ENCODE measurements at places on chromosomes 2 and 18.

DNA sequence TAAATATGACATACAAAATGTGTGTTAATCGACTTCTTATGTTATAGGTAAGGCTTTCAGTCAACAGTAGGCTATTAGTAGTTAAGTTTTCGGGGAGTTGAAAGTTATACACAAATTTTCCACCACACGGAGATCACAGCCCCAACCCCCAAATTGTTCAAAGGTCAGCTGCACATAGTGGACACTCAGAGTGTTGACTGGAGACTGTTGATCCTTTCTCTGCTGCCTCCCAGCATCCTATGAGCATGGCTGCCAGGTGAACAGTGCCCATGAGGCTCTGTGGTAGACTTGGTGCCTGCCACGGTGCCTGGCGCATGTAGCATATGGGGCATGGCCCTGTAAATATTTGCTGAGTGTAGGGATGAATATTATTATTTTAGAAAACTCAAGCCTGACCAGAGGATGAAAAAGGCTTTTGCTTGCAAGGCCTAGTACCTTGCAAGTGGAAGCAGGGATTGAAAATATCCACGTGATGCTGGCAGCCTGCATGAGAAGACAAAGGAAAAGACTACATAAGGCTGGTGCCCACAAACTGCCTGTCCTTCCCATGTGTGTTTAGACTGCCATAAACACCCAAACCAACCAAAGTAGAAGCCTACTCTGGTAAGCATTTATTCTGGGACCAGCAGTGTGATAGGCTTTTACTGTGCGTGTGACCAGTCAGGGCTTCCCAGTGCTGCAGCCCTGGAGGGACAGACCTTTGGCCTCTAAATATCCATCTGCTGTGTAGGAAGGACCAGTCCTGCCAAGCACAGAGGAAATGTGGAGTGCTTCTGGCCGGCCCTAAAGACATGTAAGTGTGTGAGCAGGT lies 226.1 kb downstream of the LDLRAD4 start:
- DNase-seq: no peak

DNA sequence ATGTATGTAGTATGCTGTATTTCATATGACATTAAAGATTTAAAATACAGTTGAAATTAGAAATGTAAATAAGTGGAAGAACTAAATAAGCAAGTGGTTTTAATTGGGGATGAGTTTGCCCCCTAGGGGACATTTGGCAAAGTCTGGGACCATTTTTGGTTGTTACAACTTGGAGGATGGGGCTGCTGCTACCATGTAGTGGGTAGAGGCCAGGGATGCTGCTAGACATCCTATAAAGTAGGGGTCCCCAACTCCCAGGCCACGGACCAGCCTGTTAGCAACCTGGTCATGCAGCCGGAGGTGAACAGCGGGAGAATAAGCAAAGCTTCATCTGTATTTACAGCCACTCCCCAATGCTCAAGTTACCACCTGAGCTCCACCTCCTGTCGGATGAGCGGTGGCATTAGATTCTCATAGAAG lies 27.9 kb upstream of the ASNSD1 start:
- peak; percentile 25 for DNase-seq

DNA sequence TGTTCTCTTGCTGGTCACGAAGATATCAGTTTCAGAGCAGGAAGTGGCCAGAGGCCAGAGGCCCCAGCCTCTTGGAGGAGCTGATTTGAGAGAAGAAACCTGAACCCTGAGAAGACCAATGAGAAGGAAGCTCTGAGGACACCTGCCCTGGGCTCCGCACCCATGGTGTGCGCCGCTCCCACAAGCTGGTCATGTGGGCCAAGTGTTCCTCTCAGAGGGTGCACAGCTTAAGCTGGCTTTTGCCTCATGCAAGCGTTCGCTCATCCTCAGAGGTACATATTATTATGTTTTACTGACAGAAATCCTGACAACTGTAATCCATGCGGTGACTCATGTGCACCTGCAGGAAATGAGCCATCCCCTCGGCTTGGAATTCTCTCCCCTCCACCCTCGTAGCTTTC lies 316.1 kb upstream of the MYT1L start:
- no peak for DNase-seq

- DNase-seq: no peak
These were observed 19.5 kb upstream of the PAX8 start for GRCh38 chr2:113298176-113298575.

GRCh38 chr2:50546790-50547189 lies 485.1 kb downstream of the NRXN1 start:
- no peak for DNase-seq

DNA sequence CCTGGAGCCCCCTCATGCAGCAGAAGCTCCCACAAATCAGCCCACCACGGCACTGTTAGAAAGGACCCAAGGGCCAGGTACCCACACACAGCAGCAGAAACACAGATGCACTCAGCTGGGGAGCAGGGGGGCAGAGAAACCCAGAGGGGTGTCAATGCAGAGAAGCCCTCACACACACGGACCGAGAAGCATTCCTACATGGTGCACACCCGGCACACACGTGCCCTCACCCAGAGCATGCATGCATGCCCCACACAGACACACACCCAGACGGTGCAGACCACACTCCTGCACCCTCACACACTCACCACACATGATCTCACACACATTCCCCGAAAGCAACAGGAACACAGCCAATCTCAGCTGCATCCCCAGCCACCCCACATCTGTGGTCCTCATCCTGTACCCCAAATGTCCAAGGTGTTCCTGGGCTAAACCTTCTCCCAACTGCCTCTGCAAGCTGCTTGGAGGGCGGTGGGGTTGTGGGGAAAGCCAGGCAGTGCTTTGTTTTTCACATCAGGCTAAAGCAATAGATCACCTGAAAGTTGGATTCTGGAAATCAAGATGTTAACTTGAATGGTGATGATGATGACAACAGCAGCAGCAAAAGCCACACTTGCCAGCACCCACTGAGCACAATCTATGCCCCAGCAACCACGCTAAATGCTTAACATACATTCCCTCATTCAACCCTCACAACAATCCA lies 102.3 kb downstream of the ZFP36L2 start:
- no peak for DNase-seq

DNA sequence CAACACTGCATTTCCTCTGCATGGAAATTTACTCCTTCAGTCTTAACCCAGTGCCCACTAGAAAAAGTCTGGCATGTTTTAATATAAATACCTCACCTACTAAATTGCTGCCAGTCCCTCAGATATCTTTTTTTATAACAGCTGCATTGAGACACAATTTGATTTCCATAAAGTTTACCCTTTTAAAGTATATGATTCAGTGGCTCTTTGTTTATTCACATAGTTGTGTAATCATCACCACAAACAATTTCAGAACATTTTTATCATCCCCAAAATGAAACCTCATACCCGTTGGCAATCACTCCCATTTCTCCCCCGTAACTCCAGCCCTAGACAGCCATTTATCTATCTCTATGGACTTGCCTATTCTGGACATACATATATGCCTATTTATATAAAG lies 17.0 kb upstream of the FRZB start:
- DNase-seq: no peak

DNA sequence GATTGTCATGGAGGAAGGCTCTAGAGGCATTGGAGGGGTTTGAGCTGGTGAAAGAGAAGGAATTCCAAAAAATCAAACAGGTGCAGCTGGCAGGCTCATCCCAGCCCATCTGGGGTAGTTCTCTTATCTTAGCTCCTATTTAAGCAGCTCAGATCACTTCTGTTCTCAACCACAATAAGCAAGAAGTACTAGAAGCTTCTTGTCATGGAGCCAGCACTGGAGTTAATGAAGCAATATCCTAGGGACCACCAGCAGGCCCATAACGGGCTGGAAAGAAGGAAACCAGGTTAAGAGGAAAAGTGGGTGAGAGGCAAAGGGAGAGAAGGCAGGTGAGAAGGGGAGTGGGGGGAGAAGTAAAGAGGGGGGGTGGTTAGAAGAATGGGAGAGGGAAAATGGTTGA lies 100.7 kb upstream of the ZFP36L2 start:
- no peak for DNase-seq

DNA sequence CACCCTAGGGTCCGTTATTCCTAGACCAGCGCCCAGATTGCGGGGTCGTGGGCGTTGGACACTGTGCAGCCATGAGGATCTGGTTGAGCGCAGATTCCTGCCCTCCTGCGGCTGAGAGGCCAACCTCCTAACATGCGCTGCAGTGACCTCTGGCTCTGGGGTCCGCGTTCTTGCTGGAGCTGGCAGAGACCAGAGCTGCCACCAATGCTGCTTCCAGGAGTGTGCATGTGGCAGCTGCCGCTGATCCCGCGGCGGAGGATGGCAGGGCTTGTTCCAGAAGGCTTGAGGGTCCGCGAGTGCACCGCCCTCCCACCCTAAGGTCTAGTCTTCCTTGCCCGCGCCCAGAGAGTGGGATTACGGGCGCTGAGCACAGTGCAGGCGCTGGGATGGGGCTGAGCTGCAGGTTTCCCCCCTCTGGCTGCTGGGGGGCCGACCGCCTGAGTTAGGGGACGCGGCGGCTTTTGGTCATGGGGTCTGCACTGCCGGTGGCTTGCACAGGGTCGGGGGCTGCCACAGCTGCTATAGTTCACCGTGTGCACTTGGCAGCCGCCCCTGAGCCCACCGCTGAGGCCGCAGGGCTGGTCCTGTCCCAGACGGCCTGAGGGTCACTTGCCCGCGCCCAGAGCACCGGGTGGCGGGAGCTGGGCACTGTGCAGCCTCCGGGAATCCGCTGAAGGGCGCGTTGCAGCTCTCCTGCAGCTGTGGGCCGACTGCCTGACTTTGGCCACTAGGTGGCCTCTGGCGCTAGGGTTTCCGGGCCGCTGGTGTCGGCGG lies 145.9 kb downstream of the CCDC74A start:
- DNase-seq: peak; percentile 29

- no peak for DNase-seq
These were observed 261.5 kb upstream of the DSEL start for GRCh38 chr18:67778016-67778415.

DNA sequence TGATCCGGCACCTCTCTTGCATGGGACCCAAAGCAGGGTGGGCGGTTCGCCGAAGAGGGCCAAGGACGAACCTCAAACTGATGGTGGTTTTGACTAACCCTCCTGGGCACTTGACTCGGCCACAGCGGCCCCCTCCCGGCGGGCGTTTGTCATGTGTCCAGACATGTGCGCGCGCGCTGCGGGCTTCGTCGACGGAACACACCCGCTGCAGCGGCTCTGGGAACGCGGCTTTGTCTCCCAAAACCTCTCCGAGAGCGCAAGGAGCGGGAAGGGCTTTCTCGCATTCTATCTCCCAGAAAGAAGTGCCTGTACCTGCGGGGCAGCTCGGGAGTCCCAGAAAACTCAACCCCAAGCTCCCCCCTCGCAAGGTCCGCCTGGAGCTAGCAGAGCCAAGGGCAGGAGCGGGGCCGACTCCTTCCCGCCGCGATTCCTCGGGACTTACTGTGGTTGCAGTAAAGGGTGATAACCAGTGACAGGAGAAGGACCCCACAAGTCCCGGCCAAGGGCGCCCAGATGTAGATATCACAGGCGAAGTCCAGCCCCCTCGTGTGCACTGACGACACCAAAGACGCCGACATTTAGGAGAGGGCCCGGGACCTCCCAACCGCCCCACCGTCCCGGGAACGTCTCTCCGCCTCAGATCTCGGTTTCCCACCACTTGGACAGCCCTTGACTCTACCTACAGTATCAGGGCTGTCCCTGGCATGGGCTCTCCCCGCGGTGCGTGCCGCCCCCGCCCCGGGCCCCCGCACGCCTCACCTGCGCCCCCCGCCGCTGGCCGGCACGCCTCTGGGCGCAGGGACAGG lies 1.6 kb downstream of the CD8A start:
- no peak for DNase-seq

DNA sequence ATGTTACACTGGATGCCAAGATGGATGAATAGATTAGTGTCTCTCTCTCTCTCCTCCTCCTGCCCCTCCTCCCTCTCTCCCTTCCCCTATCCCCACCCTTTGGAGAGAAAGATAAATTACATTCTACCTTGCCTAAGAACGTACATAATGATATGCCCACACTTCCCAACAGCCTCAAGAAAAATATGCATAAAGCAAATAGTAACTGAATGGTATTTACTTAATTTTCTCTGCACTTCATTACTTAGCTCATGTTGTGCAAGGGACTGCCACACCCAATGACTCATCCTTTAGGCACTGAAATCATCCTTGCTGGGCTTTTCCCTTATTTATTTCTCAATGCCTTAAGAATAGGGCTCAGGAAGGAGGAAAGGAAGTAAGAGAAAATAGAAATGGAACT lies 137.3 kb upstream of the PID1 start:
- DNase-seq: peak; percentile 67

DNA sequence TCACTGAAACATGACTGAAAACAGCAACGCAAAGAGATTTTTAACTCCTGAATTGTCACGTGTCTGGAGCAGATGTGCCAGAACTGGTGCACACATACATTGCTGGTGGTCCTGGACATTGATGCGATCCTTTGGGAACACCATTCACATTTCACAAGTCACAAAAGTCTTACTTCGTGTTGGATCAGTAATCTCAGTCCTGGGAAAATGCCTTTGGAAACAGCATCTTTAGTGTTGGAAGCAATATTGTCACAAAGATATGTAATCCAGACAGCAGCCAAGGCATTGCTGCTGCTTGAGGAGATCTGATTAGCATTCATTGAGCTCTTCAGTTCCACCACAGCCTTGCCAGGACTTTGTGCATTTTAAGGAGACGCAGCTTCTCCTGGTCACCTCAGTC lies 126.2 kb upstream of the SH3BP4 start:
- DNase-seq: no peak

Measured in AML-193 (cell line).